ENCODE measurements at places on chromosomes 13 and 19. TPM values are rescaled to one million over a fixed set of nuclear protein-coding genes. Genes with fewer than 3 reads are reported as not detected.

IGLON5 gene
- total RNA-seq = 1.3 TPM

C19orf33 gene
- not detected for total RNA-seq

DNA sequence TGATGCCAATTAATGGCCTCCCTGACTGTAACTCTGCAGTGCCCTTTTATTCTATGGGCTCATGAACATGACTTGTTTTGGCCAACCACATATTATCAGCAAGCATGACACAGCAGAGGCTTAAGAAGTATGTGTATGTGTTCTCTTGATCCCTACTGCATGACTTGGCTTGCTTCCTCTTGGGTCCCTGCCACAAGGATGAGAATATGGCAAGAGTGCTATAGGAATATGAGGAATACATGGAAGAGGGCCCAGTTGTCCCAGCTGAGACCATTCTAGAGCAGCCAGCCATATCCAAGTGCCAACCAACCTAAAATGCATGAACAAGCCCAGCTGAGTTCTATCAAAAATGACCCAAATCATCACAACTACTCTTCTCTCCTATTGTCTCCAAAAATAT, 576.7 kb upstream of the PCDH9 start:
- H3K4me1 ChIP-seq = no peaks in the 10 kb centered on the region
- H3K36me3 ChIP-seq = no peaks in the 10 kb centered on the region
- no peak for DNase-seq
- no peak overlapping the region for H3K4me3 ChIP-seq
- no peaks in the 10 kb centered on the region for H3K27me3 ChIP-seq

DNA sequence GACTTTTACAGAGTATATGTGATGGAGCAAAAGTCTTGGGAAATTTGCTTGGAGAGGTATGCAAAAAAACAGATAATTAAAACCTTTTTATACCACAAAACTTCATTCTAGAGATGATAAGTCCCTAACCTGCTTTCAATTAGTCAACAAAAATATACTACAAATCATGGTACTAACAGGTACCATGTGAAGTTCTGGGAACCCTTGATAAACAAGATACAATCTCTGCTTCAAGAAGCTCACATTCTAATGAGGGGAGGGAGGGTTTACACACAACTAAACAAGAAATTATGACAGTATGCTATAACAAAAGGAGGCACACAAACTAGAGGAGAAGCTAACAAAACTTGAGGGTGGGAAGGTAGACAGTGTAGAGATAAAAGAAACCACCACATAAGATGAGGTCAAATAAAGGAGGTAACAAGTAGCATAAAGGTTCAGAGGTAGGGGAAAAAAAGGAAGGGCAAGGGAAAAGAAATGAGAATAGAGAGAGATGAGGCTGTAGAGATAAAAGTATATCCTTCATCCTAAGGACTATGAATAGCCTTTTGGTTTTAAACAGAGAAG, 91.4 kb downstream of the MYCBP2 start:
- H3K4me1 ChIP-seq = peaks cover 19% of the 10 kb centered on the region
- H3K27ac ChIP-seq = peak overlapping the region; percentile 5
- no peaks in the 10 kb centered on the region for H3K27me3 ChIP-seq
- no peak for DNase-seq

DNA sequence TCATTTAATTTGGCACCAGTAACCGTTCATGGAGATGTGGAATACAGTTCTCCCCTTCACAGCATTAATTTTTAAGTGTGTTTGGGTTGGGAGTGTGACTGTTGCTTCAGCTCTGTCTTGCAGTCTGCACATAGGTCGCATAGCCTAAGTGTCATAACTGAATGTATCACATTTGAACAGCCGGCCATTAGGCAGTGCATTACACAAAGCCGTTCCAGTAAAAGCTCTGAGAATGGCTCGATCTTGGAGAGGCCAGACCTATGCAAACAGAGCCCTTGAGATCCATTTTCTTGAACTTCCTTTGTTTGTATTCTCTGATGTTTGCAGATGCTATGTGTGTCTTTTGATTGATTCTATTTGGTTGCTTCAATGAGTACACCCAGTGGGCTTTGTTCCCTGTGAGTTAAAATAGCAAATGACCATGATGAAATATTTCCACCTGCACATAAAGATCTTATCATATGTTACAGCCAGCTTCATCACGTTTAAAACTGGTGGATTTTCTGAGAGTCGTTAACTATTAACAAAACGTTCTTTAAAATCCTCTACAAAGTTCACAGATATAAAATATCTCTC, 1104.9 kb upstream of the SLC10A2 start:
- H3K27ac ChIP-seq = no peak overlapping the region
- DNase-seq = no peak
- H3K4me1 ChIP-seq = no peaks in the 10 kb centered on the region
- no peak overlapping the region for H3K4me3 ChIP-seq
- H3K27me3 ChIP-seq = no peaks in the 10 kb centered on the region

- H3K36me3 ChIP-seq = peaks cover 9% of the 10 kb centered on the region
- no peak for DNase-seq
- H3K27me3 ChIP-seq = no peaks in the 10 kb centered on the region
- H3K4me1 ChIP-seq = peaks cover 13% of the 10 kb centered on the region
- H3K27ac ChIP-seq = no peak overlapping the region
These were observed 30.0 kb downstream of the KEAP1 start for GRCh38 chr19:10473192-10473591.

DNA sequence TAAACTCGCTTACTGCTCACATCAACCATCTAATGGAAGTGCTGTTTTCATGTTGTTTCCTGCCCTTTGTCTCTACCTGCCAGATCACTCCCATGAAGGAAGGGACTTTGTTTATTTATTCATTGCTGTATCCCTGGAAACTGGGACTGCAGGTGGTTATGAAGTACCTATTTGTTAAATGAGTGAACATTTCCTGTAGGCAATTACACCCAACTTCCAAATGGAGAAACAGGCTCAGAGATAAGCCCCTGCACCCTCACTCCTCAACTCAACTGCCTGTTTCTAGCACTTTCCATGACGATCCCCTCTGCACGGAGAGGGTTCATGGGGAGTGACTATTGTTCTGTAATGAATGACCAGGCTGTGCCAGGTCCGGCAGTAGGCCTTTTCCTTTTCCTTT, 1.9 kb upstream of the SELENOW start:
- H3K27ac ChIP-seq = no peak overlapping the region
- peaks cover 12% of the 10 kb centered on the region for H3K4me1 ChIP-seq
- peak overlapping the region; percentile 96 for H3K4me3 ChIP-seq
- peaks cover 12% of the 10 kb centered on the region for H3K36me3 ChIP-seq

KIR3DL2 gene
- total RNA-seq = 0.65 TPM

DNA sequence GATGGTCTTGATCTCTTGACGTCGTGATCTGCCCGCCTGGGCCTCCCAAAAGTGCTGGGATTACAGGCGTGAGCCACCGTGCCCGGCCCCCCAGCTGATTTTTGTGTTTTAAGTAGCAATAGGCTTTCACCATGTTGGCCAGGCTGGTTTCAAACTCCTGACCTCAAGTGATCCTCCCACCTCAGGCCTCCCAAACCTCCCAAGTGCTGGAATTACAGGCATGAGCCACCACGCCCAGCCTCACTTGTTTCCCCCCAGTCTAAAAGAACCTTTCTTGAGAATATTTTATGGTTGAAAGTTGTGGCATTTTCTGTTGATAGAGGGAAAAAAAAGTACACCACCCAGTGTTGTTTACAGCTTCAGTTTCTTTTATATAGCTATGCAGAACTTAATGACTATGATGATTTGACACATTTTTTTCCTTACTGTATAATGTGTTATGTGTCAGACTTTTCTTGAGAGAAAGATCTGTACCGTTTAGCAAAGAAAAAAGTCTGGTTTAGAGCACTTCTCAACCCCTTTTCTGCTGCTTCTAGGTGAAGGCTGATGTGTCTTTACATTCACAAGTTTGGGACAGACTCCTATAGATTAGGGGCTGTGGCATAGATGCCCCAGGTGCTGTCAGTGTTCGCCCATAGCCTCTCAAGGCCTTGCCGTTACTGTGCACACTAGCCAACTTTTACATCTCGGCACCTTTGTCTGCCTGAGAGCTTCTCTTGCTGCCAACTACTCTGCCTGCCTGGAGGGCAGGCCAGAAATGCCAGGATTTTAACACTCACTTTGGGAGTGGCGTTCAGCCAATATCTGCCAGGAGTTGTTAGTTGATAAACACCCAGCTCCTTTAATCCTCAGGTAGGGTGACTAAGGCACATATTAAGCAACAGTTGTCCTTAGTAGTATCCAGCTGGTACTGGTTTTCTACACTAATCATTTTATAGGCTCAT, 33.0 kb downstream of the KCTD4 start:
- no peak for DNase-seq
- H3K4me3 ChIP-seq = no peak overlapping the region
- H3K4me1 ChIP-seq = peaks cover 19% of the 10 kb centered on the region
- H3K27ac ChIP-seq = no peak overlapping the region
- H3K27me3 ChIP-seq = no peaks in the 10 kb centered on the region

IGFL1 gene
- total RNA-seq = not detected

MYADM gene
- total RNA-seq = 63.1 TPM

- H3K36me3 ChIP-seq = no peaks in the 10 kb centered on the region
- no peak for DNase-seq
- no peaks in the 10 kb centered on the region for H3K27me3 ChIP-seq
- no peaks in the 10 kb centered on the region for H3K4me1 ChIP-seq
- no peak overlapping the region for H3K4me3 ChIP-seq
- H3K27ac ChIP-seq = no peak overlapping the region
These were observed 68.3 kb upstream of the DACH1 start for GRCh38 chr13:71935166-71935840.

GRCh38 chr13:106381091-106381490, 154.4 kb downstream of the EFNB2 start:
- no peak overlapping the region for H3K4me3 ChIP-seq
- H3K36me3 ChIP-seq = no peaks in the 10 kb centered on the region
- no peaks in the 10 kb centered on the region for H3K27me3 ChIP-seq

FGF21 gene
- not detected for total RNA-seq

DNA sequence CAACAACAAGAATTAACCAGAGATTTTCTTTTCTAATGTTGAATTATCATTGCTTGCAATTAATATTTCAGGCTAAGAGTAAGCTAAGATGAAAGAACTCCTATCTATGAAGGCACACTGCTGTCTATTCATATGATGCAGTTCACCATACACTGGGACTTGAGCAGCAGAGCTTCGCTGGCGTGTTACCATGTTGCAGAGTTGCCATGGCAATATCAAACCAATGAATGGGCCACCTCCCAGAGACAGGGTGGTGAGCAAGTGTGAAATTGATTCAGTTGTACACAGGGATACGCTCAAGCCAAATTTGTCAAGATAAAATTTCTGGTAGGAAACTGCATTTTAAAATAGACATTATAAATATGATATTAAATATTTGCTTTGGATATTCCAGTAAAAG, 69.3 kb upstream of the MYO16 start:
- no peak for DNase-seq
- no peak overlapping the region for H3K4me3 ChIP-seq
- H3K36me3 ChIP-seq = no peaks in the 10 kb centered on the region
- H3K4me1 ChIP-seq = no peaks in the 10 kb centered on the region
- no peak overlapping the region for H3K27ac ChIP-seq
- H3K27me3 ChIP-seq = no peaks in the 10 kb centered on the region

ZNF888 gene
- total RNA-seq = 4.6 TPM

CEACAM6 gene
- not detected for total RNA-seq

DNA sequence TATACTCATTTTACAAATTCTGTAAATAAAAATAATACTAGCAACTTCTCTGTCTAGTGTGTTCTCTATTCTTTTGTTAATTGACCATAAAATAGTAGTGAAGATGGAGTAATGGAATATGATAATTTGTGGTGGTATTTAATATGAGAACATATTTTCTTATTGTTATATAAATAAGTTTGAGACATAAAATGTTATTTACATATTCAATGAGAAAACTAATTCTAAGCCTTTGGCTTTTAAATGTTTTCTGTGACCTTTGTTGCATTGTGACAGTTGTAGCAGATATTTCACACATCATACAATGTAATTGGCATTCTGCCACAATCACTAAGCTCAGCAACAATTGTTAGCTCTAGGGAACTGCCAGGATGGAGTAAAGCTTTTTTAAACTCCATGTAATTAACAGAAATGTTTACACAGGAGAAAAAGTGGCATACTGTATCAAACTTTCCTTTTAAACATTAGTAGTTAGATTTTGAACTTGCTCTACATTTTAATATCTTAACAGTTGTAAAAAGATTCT, 562.1 kb upstream of the PCDH9 start:
- H3K27ac ChIP-seq = no peak overlapping the region
- H3K4me3 ChIP-seq = no peak overlapping the region
- no peaks in the 10 kb centered on the region for H3K36me3 ChIP-seq
- no peak for DNase-seq
- H3K27me3 ChIP-seq = no peaks in the 10 kb centered on the region
- no peaks in the 10 kb centered on the region for H3K4me1 ChIP-seq

GRCh38 chr13:51585696-51586095, 1.4 kb downstream of the WDFY2 start:
- no peaks in the 10 kb centered on the region for H3K27me3 ChIP-seq
- peaks cover 58% of the 10 kb centered on the region for H3K4me1 ChIP-seq
- no peaks in the 10 kb centered on the region for H3K36me3 ChIP-seq
- DNase-seq = no peak

DNA sequence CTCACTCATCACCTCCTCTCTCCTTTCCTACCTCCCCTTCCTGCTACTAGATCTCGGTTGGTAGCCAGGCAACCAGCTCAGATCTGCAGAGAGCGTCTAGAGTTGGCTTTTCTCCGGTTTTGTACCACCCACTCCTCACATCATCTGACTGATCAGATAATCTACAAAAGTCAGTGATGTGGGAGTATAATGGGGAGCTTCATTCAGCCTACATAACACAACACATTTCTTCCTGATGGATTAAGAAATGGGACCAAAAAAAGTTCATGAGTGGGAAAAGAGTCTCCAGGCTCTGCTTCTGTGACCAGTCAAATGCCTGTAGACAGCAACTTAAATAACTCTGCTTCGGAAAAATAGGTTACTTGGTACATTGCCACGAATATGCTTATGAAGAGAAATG, 279.8 kb downstream of the DCLK1 start:
- H3K36me3 ChIP-seq = no peaks in the 10 kb centered on the region
- peaks cover 6% of the 10 kb centered on the region for H3K27me3 ChIP-seq
- H3K4me1 ChIP-seq = no peaks in the 10 kb centered on the region
- no peak overlapping the region for H3K4me3 ChIP-seq
- no peak overlapping the region for H3K27ac ChIP-seq
- no peak for DNase-seq

GRCh38 chr13:93004919-93005318, 221.7 kb upstream of the GPC6 start:
- H3K27ac ChIP-seq = no peak overlapping the region
- H3K4me1 ChIP-seq = no peaks in the 10 kb centered on the region
- no peaks in the 10 kb centered on the region for H3K27me3 ChIP-seq
- no peak overlapping the region for H3K4me3 ChIP-seq
- DNase-seq = no peak

DNA sequence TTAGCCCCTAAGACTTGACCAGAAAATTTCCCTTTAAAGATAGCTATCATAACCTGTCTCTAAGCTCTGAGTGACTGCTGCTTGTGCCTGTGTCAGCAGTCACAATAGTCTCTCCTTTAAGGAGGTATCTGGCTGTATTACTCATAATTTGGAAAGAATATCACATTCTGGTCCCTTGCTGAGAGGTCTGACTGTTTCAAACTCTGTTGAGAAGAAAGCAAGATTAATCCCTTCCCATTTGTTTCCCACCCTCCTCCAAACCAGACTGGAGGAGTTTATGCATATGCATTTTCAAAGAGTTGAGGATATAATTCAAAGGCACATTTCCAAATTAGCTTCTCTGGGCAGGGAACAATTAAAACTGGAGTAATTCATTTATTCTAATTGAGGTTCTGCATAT, 2.3 kb downstream of the HTR2A start:
- peaks cover 62% of the 10 kb centered on the region for H3K27me3 ChIP-seq
- H3K27ac ChIP-seq = no peak overlapping the region
- H3K4me1 ChIP-seq = peaks cover 7% of the 10 kb centered on the region
- peak overlapping the region; percentile 21 for H3K4me3 ChIP-seq

ZNF71 gene
- 5.1 TPM for total RNA-seq

All from activated T-helper 1 cell treated with anti-CD3 and anti-CD28 coated beads, Interleukin-12 subunit alpha, Interleukin-12 subunit beta, Interleukin-2, Interleukin-4 antibody, amounts not matched to agents 30 ng/mL and 10 ng/mL and 1 ng/mL, durations not matched to agents 14 hours and 24 hours and 36 hours (primary cell).